ENCODE measurements at places on chromosomes 11 and 22.

DNA sequence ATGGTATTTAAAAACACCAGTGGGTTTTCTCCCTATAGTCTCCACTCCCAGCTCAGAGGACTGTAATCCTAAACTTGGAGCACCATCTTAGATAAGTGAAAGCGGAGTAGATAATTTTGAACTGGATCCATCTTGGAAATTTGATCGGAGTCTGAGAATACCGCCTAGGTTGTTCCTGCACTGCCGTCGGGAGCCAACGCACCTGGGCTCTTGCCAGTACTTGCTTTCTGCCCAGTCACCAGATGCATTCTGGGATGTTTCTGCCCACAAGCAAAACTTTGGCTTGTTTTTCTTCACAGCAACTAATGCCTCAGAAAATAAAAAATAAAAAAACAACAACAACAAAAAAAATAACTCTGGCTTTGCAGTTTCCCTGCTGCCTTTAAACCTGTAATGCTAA, 113.0 kb upstream of the MTMR2 start:
- DNase-seq: no peak

DNA sequence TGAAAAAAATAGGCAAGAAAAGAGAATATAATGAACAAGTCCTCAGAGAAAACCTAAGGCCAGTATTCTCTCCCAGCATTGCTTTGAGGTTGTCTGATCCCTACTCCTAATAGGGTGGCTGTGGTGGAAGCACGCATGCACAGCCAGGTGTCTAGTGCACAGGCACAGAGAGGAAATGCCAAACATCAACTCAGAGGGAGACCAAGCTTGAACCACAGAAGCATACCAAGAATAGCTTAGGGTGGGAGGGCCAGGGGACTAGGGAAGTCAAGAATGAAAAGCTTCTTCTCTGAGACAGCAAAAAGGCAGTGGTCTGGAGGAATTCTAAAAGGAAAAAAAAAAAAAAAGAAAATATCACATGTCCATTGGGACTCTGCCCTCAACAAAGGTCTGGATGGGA, 244.1 kb upstream of the API5 start:
- DNase-seq: no peak

DNA sequence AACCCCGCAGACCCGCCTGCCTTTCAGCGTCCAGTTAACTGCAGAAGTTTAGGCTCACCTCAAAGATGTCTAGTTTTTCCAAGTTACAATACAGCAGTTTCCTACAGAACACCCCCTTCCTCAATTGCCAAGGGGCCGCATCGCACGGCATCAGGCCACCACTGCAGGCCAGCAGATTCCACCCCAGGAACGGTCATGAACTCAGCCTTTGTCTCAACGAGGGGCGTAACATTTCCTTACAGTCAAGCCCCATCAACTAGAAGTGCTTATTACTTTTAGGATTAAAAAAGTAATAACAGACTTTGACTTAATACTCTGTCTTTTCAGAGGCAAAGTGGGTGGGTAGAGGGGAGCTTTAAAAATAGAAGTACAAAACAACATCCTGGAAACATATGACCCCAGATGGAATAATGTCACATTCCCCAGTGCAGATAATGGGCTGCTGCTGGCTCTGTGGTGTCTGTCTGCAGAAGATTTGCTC, 36.3 kb downstream of the PPP2R1B start:
- DNase-seq: no peak

DNA sequence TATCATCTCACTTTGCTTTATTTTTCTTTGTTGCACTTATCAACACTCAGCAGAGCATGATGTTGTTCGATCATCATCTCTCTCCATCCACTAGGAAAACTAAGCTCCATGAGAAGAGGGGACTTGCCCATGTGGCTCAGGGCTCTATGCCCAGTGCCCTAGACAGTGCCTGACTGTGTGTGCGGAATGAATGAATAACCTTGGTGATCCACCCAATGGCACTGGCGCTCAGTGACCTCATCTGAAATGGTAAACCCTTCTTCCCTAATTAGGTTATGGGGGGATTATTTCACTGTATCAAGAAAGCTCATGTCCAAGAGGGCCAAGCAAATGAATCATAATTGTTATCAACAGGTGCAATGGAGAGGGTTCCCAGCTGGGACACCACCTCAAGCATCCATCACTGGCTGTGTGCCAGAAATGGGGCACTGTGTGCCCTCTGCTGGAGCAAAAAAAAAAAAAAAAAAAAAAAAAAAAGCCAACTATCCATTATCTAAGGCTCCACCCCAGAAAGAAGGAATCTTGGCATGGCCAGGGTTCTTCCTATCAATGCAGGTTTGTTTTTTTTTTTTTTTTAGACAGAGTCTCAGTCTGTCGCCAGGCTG, 172.6 kb downstream of the LARGE1 start:
- no peak for DNase-seq

GRCh38 chr11:46036009-46036408, 85.2 kb downstream of the PHF21A start:
- DNase-seq: no peak

DNA sequence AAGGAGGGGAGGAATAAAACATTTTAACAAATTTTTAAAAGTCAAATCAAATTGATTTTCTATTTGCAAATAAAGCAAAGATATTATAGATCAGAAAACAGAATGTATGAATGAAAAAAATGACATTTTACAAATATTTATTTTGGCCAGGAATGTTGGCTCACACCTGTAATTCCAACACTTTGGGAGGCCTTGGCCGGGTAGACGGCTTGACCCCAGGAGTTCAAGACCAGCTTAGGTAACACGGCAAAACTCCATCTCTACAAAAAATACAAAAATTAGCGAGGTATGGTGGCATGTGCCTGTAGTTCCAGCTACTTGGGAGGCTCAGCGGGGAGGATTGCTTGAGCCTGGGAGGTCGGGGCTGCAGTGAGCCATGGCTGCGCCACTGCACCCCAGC, 18.2 kb downstream of the THAP12 start:
- DNase-seq: no peak

- DNase-seq: no peak
Observed at GRCh38 chr22:44538518-44539315, 40.7 kb upstream of the RTL6 start.

DNA sequence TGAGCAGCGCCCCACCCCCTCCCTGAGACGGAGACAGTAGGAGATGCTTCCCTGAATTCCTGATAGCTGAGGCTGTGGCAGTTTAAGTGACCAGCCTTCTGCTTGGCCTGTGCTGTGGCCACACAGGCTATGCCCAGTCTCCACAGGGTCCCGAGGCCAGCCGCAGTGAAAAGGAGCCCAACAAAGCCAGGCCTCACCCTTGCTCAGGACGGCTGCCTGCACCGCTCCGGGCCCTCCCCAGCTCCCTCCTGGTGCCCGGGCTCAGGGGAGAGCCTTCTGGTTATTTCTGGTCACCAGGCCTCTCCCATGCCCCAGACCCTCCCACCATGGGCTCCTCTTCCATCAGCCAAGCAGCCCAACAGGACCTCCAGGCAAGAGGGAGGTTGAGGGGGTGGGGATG, 28.8 kb downstream of the LRRC10B start:
- DNase-seq: no peak

DNA sequence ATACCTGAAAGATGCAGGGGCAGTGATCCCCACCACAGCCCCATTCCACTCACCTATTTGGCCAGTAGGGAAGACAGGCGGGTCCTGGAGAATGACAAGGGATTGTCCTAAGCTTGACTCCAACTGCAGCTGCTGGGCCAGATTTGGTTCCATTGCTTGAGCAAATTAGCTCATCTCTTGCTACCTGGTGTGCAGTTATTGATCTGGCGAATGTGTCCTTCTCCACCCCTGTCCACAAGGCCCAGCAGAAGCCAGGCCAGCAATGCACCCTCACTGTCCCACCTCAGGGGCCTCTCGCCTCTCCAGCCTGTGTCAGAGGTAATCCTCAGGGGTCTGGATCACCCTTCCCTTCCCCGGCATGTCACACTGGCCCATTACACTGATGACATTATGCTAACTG, 23.3 kb downstream of the TSPAN32 start:
- DNase-seq: no peak

DNA sequence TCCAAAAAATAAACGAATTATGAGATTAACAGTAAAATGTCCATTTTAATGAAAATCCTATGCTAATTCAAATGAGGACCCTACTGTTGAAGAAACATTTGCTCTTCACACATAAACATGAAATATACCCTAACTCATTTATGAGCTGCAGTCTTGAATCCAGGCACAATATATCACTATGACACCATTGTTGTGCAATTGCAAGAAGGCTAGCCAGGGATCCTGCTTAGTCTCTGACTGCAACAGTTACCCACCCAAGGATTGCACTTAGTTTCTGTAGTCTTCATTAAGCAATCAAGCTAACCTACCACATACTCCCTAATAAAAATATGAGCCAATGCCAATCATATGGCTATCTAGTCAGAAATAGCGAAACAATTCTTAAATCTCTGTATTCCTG, 981.0 kb upstream of the FAT3 start:
- DNase-seq: no peak

DNA sequence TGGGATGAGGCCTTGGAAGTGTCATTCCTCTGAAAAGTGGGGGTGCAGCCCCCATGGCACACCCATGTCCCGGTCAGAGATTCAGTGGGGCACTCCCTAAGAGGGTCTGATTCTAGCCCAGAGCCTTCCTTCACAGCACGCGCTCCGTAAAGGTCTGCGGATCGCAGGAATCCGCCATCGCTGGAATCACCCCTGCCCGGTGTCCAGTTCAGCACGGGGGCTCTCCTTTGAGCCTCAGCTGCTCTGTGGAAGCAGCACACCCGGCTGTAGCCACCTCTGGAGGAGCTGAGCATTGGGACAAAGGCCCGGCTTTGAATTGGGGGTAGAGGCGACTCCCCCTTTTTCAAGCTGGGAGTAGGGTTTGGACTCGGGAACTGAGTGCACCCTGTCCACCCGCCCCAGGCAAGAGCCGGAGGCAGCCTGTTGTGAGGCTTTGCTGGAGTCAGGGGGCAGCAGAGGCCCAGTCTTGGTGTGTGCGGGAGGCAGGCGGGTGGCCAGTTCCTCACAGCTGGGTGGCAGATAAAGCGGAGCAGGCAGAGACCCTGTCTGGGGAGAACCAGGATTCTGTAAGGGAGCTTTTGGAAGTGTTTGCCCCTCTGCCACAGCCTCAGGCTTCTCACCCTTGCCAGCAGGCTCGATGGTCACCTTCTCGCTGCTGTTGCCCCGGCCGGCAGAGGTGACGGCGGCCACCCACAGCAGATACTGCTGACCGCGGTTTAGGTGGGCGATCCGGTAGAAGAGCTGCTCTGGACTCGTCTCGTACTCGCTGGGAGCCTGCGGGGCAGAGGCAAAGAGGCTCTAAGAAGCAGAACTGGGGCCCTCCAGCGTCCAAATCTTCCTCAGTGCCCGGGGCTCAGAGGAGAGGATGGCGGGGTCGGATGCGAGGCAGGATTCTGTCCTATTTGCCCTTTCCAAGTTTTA, 115.9 kb downstream of the CEP164 start:
- no peak for DNase-seq

- peak; percentile 36 for DNase-seq
Observed at GRCh38 chr11:47104261-47104950, 72.3 kb downstream of the ARFGAP2 start.

DNA sequence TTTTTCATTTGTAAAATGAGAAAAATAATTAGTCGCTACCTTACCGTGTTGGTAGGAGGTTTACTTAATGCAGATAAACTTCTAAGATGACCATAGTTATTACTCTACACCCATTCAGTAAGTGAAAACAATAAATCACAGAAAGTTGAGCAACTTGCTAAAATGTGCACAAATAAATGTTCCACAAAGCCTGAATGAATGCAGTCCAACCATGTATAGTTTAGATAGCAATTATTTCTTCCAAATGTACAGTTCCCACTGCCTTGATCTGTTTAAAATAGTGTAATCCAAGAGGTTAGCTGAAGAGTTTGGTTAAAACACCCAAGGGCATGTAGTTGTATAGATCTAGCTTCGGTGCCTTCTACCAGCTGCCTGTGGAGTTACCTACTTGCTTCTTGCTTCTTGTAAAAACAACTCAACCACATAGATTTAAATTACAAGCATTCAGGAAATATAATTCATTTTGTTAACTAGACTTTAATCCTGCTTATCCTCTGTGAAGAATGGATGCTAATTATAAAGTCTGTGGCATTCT, 106.3 kb upstream of the CARD18 start:
- no peak for DNase-seq

- no peak for DNase-seq
Observed at GRCh38 chr22:25111579-25112517, 87.8 kb upstream of the CRYBB3 start.

DNA sequence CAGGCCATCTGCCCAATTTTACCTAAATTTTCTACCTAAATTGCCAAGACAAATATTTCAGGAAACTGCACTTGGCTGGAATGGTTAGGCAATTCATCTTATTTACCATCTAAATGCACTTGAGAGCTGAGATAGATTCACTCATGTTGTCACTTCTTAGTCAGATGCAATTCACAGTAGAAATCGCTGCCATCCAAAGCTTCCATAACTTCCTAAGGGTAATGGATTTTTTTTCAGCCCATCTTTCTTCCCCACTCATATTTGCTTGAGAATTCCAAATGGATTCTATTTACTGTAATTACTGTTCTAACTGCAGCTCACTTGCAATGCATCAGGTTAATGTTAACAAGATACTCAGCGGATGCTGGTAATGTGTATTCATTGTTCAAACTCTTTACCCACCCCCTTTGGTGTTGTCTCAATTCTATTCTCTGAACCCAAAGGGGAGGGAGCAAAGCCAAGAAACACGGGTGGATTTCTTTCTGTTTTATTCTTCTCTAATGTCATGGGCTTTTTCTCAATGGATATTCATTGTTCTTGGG, 96.0 kb downstream of the TENM4 start:
- no peak for DNase-seq

- no peak for DNase-seq
Observed at GRCh38 chr11:113880971-113881370, 5.6 kb upstream of the USP28 start.

DNA sequence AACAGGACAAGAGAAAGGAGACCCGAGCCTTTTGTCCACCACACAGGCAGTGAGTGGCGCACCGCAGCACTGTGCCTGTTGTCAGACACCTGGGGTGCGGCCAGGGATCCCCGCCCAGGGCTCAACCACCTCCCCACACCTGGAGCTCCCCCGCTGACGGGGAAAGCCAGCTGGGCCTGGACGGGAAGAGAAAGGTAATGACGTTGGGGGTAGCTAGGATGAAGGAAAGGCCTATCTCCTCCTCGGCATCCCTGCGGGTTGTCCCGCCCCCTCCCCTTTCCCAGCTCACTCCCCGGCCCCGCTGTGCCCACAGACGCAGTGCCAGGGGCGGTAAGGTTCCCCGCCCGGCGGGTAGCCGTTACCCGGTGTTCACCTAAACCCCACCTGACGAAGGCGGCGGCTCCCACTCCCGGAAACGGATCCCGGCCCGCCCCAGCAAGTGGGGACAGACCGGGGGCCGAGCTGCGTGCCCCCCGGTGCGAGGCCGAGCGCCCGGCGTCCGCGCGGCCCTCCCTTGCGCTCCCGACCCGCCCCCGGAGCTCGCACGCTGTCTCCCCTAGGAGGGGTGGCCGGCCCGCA, 495 bp downstream of the HYOU1 start:
- no peak for DNase-seq

Measured in astrocyte of the cerebellum (primary cell).